Activated T-helper 1 cell treated with Interleukin-2 at 50 U/mL for 16 hours (primary cell): ENCODE measurements at places on chromosomes 11 and 22.
A peak's percentile ranks its signal among the peaks of the same experiment; 100 is the strongest.

GRCh38 chr11:3796801-3797328 is 489 bp downstream of the NUP98 start:
- no peak for DNase-seq

GRCh38 chr22:41285441-41285819 is 557 bp downstream of the RANGAP1 start:
- peak; percentile 79 for DNase-seq

- no peak for DNase-seq
Measured at GRCh38 chr11:36403661-36404060, 106.4 kb downstream of the TRAF6 start.

DNA sequence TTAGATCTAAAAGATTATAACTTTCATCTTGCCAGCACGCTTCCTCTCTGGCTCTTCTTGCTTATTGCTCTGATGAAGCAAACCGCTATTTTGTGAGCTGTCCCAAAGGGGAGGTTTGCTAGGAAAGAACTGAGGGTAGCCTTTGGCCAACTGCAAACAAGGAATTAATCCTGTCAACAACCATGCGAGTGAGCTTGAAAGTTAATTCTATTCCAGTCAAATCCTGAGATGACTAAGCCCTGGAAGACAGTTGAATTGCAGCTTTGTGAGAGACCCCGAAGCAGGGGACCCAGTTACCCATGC is 10.3 kb upstream of the RNF141 start:
- DNase-seq, result no peak

- DNase-seq, result no peak
Measured at GRCh38 chr11:110453684-110454354, 24.1 kb downstream of the FDX1 start.

GRCh38 chr11:114066046-114066648 is 6.6 kb downstream of the ZBTB16 start:
- no peak for DNase-seq

- no peak for DNase-seq
Measured at GRCh38 chr11:69454018-69454417, 27.4 kb upstream of the LINC01488 start.

GRCh38 chr11:69438286-69438920 is 43.1 kb upstream of the LINC01488 start:
- DNase-seq, result no peak

GRCh38 chr11:41714101-41714500 is 254.6 kb upstream of the LRRC4C start:
- no peak for DNase-seq

- DNase-seq, result no peak
Measured at GRCh38 chr11:119307219-119307618, 9.7 kb downstream of the MCAM start.

- no peak for DNase-seq
Measured at GRCh38 chr11:1553808-1554594, 18.1 kb downstream of the DUSP8 start.

- no peak for DNase-seq
Measured at GRCh38 chr11:98679673-98680072, 341.1 kb upstream of the CNTN5 start.

DNA sequence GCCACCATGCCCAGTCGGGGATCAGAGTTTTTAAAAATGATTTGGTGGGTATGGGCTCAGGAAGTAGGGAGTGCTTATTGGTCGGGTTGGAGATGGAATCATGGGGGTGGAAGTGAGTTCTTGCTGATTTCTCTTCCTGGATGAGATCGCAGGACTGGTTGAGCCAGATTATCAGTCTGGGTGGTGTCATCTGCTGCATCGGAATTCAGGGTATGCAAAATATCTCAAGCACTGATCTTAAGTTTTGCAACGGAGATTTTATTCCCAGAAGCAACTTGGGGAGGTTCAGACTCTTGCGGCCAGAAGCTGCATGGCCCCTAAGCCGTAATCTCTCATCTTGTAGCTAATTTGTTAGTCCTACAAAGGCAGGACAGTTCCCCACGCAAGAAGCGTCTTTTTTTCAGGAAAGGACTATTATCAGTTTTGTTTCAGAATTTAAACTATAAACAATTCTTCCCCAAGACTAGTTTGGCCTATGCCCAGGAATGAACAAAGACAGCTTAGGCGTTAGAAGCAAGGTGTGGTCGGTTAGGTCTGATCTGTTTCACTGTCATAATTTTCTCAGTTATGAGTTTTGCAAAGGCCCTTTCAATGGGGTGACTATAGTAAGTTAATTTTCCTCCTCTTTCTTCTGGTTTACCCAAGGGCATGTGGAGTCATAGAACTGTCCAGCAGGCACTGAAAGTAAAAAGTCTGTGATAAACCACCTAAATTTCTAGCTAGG is 1.4 kb upstream of the PIWIL3 start:
- no peak for DNase-seq

DNA sequence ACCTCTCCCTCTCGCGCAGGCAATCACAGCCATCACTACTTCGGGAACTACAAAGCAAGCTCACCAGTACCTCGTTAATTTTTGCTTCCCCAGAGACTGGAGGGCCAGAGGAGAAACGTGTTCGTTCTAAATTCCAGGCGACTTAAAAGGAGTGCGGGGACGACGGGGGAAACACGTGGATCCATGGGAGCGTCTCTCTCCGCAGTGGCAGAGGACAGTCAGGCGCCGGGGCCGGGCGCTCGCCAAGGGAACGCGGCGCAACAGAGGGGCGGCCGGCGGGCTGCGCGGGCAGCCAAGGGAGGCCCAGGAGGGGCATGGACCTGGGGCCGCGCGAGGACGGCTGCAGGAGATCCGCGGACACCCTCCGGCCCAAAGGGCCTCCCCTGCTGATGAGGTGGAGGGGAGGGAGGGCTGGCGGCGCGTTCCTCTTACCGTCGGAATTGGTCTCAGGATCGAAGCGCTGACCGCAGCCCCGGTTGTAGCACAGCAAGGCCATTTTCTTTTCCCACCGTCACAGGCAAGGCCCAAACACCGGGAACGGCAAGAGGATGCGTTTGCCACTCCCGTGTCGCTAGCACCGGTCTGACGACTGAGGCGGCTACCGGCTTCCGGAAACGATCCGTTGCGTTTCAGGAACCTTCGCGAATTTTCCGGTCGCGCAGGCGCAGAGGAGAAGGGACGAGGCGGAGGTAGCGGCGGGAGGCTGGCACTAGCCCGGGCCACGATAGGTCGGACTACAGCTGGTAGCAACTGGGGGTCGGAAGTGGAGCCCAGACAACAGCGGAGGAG is at the start of gene CHORDC1:
TSS of gene CHORDC1 (minus strand) at position 591 of the 789 bp plus-strand sequence. CDS start at position 496, 95 bp downstream.
- peak; percentile 85 for DNase-seq

DNA sequence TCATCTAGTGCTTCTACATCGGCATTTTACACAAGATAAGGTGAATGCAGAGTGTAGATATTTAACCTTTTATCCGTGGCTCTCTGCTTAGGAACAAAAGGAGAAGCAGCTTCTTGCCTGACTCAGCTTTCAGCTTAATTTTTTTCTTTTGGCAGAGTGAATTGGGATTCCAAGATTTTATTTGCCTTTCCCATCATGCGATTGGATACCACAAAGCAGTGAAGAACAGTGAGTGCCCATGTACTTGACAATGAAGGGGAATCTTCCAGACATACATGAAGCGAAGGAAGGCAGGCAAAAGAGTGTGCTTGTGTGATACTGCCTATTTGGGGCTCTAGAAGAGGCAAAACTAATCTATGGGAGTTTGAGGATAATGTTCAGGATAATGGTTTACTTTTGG is 17.0 kb upstream of the CHKA start:
- DNase-seq, result no peak

- no peak for DNase-seq
Measured at GRCh38 chr22:49324527-49325491, 502.9 kb downstream of the BRD1 start.

- DNase-seq, result no peak
Measured at GRCh38 chr22:19125474-19126308, 3.5 kb upstream of the DGCR2 start.

- DNase-seq, result no peak
Measured at GRCh38 chr11:44893308-44893822, 57.3 kb downstream of the TP53I11 start.

DNA sequence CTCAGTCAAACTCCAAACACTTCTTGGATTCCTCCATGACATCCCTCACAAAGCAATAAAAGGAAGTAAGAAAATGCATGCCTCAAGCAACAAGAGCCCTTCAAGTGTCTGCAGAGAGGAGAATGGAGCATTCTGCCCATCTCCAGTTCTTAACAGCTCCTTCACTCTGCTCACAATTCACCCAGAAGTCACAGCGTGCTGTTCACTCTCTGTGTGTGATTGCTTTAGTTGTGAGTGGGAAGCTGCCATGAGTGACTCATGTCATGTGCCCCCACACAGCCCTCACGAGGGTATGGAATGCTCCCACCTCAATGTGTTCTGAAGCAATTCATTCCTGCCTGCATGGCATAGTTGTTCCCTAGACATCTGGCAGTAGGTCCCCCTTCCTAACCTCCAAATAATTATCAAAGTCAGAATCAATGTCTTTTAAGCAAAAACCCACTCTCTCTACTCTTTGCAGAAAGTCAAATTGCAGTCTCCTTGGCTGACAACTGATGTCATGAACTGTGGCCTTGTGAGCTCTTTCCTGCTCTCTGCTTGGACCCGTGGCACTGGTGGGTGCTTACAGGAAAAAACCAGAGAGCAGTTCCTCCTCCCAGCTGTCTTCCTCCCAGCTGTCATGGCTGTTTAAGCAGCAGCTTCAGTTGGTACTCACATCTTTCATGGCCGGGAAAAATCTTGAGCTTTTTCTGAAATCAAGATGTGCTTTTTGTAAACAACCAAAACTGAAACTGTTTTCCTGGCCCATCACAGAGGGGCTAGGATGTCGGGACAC is 112.1 kb upstream of the SPON1 start:
- no peak for DNase-seq

- DNase-seq, result no peak
Measured at GRCh38 chr22:35840302-35840739, 122.6 kb downstream of the APOL5 start.

DNA sequence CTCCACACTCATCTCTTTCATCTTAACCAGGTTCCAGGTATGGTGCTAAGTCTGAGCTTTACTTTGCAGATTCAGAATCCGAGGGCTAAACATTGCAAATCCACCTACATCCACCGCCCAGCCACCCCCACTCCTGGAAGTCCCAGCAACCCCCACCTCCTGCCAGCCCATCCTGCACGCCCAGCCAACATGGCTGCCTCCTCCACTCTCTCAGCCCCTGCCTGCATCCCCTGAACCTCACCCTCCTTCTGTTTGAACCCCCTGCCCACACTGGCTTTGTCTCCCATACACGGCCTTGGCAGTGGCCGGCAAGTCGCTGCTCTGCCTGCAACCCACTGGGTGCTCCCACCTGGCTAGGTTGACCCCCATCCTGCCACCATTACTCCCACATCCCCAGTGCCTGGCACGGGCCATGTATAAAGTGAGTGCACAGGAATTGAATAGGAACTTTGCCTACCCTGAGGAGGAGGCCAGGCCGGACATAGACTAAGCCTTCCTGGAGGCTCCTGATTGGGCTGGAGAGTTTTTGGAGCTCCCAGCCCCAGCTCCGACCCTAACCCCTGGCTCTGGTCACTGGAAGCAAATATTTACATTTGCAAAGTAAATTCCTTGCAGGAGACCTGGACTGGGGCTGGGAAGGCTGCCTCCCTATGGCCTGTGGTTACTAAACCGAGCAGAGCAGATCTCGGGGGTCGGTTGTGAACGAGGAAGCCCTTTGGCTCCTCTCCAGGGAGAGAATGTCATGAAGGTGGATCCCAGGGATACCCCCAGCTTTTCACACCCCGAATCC is 14.4 kb downstream of the EMID1 start:
- no peak for DNase-seq

DNA sequence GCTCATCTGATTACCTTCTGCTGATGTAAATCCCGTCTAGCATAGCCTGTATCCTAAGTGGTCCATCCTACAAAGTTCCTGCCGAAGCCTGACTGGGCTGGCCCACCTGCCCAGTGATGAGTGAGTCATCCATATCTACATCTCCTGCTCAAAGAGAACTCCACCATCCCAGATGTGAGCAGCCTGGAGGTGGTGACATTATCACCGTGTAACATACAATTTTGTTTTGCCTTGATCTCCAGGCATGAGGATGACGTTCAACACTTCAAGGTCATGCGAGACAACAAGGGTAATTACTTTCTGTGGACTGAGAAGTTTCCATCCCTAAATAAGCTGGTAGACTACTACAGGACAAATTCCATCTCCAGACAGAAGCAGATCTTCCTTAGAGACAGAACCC is 5.6 kb downstream of the TMA7B start:
- DNase-seq, result no peak

GRCh38 chr22:32842486-32842885 is 41.0 kb downstream of the TIMP3 start:
- no peak for DNase-seq

DNA sequence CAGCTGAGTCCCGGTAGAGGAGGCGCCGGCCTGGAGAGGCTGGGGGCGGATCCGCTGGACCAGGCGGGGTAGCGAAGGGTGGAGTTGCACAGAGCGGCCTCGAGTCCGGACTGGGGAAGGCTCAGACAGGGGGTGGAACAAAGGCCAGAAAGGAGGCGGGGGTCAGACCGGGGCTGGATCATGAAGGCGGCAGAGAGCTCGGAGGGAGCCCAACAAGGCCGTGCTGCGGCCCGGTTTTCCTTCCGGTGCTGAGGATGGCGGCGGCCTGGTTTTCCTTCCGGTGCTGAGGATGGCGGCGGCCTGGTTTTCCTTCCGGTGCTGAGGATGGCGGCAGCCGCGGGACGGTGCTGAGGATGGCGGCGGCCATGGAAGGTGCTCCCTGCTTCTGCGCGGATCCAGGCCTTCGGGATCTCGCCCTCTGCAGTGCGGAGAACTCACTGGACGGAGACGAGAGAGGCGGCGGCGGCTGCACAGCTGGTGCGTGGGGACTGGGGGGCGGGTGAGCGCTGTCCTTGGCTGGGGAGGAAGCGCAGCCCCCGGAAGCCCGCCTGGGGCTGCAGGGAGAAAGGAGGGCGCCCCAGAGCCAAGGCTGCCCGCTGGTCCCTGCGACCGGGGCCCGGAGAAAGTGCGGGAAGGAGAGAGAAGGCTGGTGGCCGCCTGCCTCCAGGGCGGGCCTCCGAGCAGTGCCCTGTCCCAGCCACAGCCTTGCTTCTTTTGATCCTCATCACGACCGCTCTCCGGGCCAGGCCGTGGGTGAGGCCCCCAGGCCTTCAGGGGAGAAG is 350.4 kb upstream of the B3GAT1 start:
- DNase-seq, result no peak

GRCh38 chr11:115706626-115707135 is 202.5 kb upstream of the CADM1 start:
- no peak for DNase-seq

DNA sequence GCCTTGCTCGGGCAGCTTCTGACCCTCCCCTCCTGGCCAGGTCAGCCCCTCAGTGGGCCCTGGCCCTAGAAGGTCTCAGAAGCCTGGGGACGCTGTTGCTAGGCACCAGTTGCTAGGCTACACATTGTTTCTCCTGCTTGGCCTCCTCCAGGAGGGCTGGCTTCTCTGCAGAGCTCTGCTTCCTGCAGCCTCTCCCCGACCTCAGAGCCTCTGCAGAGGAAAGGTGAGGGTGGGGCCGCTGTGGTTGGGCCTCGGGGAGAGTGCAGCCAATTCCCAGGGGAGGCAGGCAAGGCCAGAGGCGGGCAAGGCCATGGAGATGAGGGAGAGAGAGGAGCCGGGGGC is 27.6 kb upstream of the LRRC10B start:
- DNase-seq, result no peak

GRCh38 chr11:125671561-125671960 is 9.1 kb downstream of the ACRV1 start:
- DNase-seq, result no peak

GRCh38 chr11:85813721-85814120 is 2.8 kb upstream of the SYTL2 start:
- DNase-seq, result no peak

GRCh38 chr22:37906364-37907008 is 389 bp downstream of the MICALL1 start:
- peak; percentile 9 for DNase-seq

GRCh38 chr11:95711162-95711944 is 78.2 kb downstream of the FAM76B start:
- DNase-seq, result no peak

GRCh38 chr22:45203150-45203951 is 37.3 kb downstream of the KIAA0930 start:
- no peak for DNase-seq
